ENCODE measurements at places on chromosomes 1 and 21.

DNA sequence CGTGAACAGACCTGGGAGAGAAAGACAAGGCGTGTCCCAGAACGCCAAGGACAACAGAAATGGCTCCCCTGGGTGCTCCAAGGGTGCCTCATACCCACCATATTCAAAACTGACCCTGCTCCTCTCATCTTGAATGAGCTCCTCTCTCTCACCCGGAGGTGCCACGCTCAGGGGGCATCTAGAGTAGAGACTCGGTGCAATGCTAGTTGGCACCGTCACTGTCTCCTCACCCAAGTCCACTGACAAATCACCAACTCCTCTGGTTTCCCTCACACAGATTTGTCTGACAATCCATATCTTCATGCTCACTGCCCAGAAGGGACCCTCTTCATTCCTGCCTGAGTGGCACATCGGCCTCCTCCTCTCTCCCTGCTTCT, 5.0 kb downstream of the TMEM125 start:
- peak; percentile 12 for DNase-seq

DNA sequence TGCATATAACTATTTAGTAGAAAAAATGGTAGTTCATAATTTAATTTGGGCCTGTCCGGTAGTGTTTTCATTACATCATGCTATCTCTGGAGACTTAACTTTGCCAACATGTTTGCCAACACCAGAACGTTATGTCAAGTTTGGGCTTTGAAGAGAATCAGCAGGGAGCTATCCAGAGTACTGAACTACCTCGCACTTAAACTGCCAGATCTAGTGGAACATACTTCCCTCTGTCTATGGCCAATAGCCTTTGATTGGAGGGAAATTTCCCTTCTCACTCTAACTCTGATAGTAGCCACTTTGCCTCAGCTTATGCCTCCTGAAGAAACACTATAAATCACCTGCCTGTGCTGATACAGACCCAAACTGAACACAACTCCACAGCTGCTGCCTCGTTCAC, 10.0 kb downstream of the LRRC53 start:
- no peak for DNase-seq

DNA sequence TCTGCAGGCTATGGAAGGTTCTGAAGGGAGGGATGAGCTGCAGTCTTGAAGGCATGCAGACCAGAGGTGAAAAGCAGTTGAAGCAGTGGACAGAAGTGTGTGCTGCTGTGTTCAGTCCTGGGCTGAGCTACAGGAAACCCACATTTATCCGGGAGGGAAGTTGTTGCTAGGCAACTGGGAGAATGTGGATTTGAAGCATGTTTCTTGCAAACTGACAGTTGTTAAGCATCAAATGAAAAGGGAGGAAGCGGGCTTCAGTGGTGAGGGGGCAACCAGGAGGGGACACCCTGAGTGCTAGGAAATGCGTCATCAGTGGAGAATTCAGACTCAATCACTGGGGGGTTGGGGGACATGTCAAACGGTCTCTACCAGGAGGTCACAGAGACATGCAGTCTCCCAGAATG, 28.7 kb downstream of the ABCA4 start:
- no peak for DNase-seq

- no peak for DNase-seq
These were observed 4.8 kb downstream of the ATP1A1 start for GRCh38 chr1:116377541-116378529.

- no peak for DNase-seq
These were observed 15.0 kb downstream of the ITGB2 start for GRCh38 chr21:44905728-44906090.

- DNase-seq = no peak
These were observed 400.4 kb upstream of the PLXNA2 start for GRCh38 chr1:208644401-208645160.

GRCh38 chr1:182602935-182603645, 1.1 kb downstream of the RGS16 start:
- no peak for DNase-seq

DNA sequence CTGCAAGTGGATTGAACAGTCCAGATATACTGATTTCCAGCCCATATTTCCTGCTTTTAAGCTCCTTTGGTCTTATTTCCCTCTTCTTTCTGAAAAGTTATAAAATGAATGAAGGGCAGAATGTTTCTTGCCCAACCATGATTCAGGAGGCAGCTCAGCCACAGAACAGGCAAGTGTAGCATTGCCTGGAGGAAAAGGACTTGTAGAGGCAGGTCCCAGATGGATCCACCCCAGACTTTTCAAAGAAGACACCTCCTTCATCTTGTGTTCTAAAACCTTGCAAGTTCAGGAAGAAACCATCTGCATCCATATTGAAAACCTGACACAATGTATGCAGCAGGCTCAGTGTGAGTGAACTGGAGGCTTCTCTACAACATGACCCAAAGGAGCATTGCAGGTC, at the start of gene CLCA2:
Gene CLCA2, plus strand, starts transcription at position 299 of the 400 bp plus-strand sequence. Its CDS starts 77 bp downstream, at position 376.
- DNase-seq = no peak

DNA sequence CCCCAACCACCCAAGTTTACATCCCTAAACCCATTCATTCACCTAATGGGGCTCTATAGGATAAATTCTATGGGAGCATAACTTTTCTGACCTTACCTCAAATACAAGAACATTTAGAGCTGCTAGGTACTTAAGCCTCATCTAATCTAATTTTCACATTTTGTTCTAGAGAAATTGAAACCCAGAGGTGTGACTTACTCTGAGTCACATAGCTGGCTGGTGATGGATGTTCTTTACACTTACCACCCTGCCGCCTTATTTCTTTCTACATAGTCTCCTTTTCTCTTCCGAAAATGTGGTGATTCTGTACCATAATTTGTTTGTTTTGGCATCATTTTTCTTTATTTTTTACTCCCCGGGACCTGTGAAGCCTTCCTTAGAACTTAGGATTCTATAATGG, 20.3 kb downstream of the TIPRL start:
- DNase-seq = no peak

GRCh38 chr1:95537176-95537575, 303.2 kb downstream of the RWDD3 start:
- no peak for DNase-seq

DNA sequence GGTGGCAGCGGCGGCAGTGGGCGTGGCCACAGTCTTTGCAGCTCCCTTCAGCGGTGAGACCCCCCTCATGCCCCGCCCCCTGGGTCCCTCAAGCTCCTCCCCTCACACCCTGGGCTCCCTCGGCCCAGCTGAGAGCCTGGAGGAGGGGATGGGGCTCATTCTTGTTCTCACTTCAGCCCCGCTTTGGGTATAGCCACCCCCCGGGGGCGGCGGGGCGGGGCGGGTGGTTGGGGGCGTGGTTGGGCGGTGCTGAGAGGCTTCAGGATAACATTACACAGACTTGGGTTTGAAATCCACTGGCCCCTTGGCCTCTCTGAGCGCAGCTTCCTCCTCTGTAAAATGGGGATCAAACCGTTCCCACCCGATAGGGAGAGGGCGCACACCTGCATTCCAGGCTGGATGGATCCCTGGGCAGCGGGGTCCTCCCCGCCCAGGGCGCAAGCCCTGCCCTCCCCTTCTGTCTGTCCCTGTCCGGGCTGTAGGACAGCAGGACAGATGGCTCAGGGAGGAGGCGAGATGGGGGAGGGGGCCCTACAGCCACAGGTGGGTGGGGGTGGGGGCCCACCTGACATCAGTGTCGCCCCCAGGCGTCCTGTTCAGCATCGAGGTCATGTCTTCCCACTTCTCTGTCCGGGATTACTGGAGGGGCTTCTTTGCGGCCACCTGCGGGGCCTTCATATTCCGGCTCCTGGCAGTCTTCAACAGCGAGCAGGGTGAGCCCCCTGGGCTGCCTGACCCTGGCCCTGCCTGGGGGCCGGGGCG, 5.1 kb downstream of the CLCNKA start:
- DNase-seq = no peak

- no peak for DNase-seq
These were observed 339.3 kb upstream of the NR5A2 start for GRCh38 chr1:199688133-199688676.

DNA sequence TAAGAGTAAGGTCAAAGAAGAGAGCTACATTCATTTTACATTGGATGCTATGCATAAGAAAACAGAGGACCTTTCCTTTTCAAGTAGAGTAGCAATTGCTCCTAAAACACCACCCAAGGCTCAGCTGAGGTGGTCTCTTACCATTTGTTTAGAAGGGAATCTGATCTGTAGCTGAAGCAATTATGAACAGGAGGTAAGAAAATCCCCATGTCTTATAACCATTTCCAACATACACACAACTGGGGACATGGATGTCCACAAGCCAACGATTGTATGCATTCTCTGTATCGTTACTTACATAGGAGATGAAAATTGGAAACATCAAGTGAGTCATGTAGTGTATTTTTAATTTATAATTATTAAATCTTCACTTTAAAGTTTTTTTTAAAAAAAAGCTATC, 132.0 kb downstream of the AKT3 start:
- no peak for DNase-seq

DNA sequence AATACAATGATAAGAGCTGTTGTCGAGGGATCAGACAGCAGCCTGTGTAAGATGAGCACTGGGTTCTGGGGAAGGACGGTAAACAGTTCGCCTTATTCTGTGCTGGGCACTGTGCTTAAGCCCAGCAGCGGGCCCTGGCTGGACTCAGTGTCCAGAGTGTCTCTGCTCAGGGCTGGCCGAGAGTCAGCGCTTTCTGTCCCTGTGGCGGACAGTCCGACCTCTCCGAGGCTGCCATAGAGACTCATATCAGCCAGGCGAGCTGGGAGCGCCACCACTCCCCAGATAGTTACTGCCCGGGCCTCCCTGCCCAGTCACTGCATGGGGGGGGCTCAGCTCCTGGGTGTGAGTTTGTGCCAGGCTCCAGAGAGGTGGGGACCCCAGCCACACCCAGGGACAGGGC, 14.7 kb upstream of the NPHP4 start:
- peak; percentile 78 for DNase-seq

GRCh38 chr1:116832932-116833578, 76.7 kb upstream of the PTGFRN start:
- DNase-seq = no peak

GRCh38 chr1:169724168-169724567, 9.7 kb downstream of the SELE start:
- no peak for DNase-seq

- no peak for DNase-seq
These were observed 7.0 kb upstream of the USP25 start for GRCh38 chr21:15722591-15723324.

- no peak for DNase-seq
These were observed at the start of gene TMEM54 for GRCh38 chr1:32900956-32901822. Gene TMEM54, minus strand, starts transcription at chr1:32901389. Its CDS starts 151 bp downstream, at chr1:32901238.

DNA sequence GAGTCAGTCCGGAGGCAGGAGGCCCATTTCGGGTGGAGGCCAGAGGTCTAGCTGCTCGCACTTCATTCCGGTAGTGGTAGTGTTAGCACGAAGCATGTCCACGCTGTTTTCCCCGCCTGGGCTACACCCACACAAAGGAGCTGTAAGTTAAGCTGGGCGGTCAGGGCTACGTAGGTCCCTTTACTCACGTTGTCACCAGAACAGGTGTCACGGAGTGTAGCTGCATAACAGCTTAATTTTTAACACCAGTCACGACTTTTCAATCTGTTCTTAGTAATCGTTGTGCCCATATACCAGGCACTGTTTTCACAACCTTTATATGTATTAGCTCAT, 15.6 kb downstream of the HLX start:
- no peak for DNase-seq

DNA sequence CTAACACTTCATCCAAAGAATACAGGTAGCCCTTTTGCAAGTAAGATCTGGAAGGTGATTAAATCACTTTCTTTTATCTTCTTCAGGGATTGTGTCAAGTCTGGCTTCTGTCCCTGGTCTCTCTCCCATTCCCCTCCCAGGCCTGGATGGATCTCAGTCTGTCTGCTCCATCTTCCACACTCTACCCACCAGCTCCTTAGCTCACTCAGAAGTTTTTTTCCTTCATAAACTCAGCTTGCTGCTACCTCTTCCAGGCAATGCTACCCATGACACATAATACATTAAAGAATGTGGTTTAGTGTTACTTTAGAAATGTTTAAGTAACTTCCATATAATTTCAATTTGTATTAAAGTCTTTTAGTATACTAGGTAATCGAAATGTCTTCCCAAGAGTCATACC, 133.1 kb downstream of the AKT3 start:
- no peak for DNase-seq

DNA sequence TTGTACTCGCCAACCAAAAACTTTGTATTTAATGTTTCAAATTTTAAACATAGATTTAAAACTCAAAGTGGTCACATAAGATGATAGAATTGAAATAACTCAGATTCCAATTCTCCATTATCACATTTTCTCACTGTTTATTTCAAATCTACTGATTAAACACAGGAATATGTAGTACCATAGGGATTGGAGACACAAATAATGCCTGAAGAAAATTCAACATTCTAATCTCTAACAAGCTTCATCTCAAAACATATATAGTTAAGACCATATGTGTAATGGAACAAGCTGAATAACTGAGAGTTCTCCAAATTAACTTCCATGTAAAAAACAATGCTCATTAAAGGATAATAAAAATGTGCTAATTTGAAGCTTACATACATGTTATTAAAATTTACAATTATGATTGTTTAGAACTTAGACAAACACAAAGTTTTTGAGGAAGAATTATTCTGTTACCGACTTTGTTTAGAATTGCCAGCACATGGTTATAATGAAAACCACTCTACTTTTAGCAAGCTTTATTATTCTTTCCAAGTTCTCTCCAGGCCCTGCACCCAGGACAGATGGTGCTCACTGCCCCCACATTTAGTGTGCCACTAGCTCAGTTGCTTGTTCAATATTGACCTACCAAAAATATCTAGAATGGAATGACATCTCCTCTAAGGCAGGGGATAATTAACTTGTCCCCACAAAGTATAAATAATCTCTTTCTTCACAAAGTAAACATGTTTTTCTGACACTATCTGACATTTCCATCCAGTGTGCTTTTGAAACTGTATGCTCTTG, 467.2 kb downstream of the TTLL7 start:
- DNase-seq = no peak

- no peak for DNase-seq
These were observed 7.3 kb downstream of the IBA57 start for GRCh38 chr1:228172591-228173527.

- DNase-seq = no peak
These were observed 601.7 kb downstream of the NPHP4 start for GRCh38 chr1:5390504-5390903.

GRCh38 chr1:7198664-7199063, 413.4 kb downstream of the CAMTA1 start:
- no peak for DNase-seq
